Esophagus squamous epithelium (tissue), 5 donors: ENCODE measurements at places on chromosomes 2 and 18.

GRCh38 chr2:151028691-151029176 is 232.9 kb downstream of the RBM43 start:
- DNase-seq: no peak
- no peak overlapping the region for H3K4me3 ChIP-seq
- H3K4me1 ChIP-seq: no peaks in the 10 kb centered on the region
- H3K27ac ChIP-seq: no peak overlapping the region
- H3K27me3 ChIP-seq: no peaks in the 10 kb centered on the region
- H3K36me3 ChIP-seq: no peaks in the 10 kb centered on the region

DNA sequence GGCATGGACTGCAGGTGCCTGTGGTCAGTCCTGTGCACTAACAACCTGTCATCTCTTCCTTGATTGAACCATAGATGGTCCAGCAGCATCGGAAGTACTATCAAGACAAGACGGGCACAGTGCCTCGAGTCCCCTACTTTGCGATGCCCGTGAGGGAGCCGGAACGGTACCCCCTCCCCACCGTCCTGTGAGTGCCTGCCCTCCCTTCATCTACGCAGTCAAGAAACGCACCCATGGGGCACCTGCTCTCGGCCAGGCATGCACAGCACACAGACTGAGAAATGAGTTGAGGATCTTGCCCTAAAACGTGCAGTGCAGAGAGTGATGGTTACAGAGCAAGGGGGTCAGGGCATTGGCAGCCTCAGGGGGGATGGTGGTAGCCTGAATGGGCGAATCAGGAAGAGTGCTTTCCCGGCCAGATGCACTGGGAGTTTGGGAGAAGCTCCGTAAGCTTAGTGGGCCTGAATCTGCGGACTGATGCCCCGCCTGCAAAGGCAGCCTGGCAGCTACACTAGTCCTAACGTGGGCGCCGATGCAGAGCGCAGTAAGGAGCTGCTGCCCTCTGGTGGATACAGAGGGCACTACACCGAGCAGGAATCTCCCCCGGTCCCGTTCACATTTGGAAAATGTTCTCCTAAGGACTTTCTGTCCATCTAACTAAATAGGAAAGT is 63.6 kb downstream of the CIB4 start:
- H3K4me1 ChIP-seq: no peaks in the 10 kb centered on the region
- DNase-seq: no peak
- peaks cover 69% of the 10 kb centered on the region for H3K27me3 ChIP-seq
- no peak overlapping the region for H3K4me3 ChIP-seq
- no peak overlapping the region for H3K27ac ChIP-seq
- H3K36me3 ChIP-seq: no peaks in the 10 kb centered on the region

- no peaks in the 10 kb centered on the region for H3K27me3 ChIP-seq
- H3K36me3 ChIP-seq: no peaks in the 10 kb centered on the region
- DNase-seq: no peak
Measured at GRCh38 chr2:46170611-46171350, 126.4 kb upstream of the EPAS1 start.

DNA sequence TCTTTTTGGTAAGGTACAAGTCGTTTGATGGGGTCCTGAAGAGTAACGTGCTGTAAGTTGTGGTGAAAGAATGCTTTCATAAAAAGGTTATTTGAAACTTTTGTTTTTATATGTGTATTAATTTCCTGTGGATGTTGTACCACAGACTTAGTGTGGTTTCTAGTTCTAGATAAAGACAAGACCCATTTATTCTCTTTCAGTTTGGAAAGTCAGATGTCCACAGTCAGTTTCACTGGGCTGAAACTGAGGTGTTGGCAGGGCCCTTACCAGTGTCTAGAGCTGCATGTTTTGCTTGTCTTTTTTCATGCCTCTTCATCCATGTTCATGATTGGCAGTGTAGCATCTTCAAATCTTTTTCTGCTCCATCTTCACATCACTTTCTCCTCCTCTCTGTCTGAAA is 22.1 kb upstream of the DOCK10 start:
- H3K36me3 ChIP-seq: no peaks in the 10 kb centered on the region
- H3K4me1 ChIP-seq: no peaks in the 10 kb centered on the region
- no peak for DNase-seq
